ENCODE measurements at places on chromosomes 11 and 22.

GRCh38 chr11:76206327-76207081 lies at the start of gene WNT11:
Gene WNT11 (minus strand): TSS chr11:76206502. CDS start chr11:76206407, 95 bp downstream.
- no peak for DNase-seq

- DNase-seq = no peak
Measured at GRCh38 chr11:19218786-19219460, 17.1 kb upstream of the CSRP3 start.

DNA sequence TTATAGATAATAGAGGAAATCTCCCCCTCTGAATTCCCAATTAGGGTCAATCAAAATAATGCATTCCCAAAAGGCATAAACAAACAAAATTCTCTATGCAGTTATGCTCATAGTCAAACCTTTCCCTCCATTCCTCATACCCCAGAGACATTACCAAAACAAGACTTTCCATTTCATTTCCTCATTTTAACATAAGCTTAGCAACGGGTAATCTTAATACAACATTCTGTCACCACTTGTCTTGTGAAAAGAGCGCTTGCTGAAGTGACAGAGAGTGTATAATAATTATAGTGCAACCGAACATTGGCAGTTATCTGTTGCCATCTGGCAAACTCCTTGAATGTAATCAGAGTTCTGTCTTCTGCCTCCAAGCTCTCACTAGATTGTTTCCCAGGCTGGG lies 1.2 kb upstream of the SLN start:
- no peak for DNase-seq

DNA sequence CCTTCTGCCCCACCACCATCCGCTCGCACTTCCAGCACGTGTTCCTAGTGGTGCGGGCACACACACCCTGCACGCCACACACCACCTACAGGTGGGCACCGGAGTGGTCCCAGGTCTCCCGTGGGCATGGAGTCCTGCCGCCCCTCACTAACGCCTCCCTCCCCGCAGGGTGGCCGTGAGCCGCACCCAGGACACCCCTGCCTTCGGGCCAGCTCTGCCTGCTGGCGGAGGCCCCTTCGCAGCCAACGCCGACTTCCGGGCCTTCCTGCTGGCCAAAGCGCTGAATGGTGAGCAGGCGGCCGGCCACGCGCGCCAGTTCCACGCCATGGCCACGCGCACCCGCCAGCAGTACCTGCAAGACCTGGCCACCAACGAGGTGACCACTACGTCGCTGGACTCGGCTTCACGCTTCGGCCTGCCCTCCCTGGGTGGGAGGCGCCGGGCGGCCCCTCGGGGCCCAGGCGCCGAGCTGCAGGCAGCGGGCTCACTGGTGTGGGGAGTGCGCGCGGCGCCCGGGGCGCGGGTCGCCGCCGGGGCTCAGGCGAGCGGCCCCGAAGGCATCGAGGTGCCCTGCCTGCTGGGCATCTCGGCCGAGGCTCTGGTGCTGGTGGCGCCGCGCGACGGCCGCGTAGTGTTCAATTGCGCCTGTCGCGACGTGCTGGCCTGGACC lies 8.5 kb downstream of the SIPA1 start:
- DNase-seq = no peak

GRCh38 chr22:30444632-30445437 lies 19.3 kb downstream of the MTFP1 start:
- DNase-seq = no peak

DNA sequence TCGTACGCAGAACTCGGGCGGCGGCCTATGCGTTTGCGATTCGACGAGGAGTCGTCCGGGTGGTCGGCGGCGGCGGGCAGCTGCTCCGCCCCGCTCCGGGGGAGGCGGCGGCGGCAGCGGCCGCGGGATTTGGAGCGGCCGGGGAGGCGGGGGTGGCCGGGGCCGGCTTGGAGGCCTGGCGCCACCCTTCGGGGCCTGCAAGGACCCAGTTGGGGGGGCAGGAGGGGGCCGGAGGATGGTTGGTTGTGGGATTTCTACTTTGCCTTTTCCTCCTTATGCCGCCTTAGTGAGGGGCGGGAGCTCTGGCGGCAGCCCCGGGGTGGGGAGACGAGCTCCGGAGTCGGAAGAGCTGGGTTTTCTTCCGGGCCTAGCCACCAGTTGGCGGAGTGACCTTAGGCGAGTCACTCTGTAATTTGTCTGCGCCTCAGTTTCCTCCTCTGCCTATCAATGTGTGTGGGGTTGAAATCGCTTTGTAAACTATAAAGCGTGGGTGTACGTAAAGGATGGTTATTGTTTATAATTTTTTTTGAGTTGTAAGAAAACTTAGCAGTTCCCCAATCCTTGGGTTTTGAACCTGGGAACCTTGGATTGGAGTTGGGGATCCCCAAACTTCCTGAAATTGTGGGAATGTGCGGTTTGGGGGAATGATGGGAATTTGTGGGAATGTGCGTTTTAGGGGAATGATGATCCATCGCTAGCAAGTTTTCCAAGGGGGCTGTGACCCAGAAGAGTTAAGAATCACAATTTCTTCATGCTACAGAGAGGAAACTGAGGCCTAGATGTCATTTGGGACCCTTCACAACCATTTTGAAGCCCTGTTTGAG lies 679 bp downstream of the TUG1 start:
- no peak for DNase-seq

DNA sequence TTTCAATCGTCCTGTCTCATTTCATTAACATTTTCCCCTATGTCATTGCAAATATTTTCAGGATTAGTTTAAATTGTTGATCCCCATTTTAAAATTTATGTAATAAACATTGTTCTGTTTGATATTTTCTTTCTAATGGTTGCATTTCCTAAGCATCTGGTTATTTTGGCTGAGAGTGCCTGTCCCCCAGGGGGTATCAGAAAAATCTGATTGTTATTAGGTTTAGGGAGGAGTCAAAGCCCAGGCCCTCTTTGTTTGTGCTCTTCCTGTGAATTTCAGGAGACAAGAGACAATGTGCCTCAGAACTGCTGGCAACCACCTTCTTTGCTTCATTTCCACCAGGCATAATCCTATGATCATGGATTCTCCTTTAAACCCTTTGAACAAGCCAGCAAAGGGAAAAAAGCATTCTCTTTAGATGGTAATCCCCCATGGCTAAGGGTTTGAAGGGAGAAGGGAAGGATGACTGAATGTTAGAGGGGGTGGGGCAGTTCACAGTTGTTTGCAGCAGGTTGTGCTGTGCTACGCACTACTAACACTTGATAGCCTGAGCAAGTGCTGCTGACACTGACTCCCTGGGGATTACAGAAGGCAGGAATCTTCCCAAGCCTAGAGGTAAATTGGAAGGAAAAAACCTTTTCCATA lies 462.4 kb upstream of the LRRC4C start:
- no peak for DNase-seq

DNA sequence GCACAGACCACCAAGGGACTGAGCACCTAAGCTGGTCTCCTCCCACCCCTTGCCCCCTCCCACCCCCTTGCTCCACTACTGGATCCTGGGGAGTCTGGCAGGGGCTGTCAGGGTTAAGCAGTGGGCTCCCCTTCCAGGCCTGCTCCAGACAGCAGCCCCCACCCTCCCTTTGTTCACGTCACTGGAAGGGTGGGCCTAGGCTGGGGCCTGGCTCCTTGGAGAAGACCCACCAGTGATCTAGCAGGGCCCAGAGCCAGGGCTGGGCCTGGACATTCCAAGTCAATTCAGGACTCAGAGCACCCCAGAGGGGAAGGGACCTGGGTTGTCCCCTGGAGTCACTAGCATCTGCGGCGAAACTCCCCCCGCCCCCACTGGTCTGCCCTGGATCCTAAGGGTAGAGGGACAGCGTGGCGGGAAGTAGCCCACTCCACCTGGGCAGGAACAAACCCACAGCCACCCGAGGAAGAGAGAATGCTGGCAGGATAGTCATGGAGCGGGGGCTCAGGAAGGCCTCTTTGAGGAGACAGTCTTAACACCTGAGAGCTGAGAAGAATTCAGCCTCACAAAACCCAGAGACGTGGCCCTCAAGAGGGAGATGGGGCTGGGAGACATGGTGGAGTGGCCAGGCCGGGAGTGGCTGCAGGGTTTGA lies 45.8 kb downstream of the IGLL1 start:
- DNase-seq = no peak

DNA sequence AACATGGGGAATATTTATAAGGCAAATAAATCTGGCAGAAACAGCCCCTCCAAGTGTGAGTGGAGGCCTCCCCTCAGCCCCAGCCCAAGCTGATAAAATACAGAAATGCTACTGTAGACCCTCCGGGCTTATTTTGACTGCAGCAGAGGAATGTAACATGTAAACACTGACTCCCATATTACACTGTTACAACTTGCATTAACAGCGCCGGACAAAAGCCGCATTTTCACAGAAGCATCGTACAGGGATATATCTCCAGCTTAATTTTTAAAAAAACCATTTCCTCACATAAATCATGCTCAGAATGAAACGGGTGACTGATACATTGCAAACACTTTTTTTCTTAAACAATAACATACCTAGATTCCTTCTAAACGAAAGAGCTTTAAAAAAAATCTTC lies 36.6 kb upstream of the COMT start:
- no peak for DNase-seq

- DNase-seq = no peak
Measured at GRCh38 chr11:63564784-63565350, 1.7 kb upstream of the PLAAT2 start.

GRCh38 chr11:72802822-72803221 lies 9.0 kb upstream of the STARD10 start:
- no peak for DNase-seq

GRCh38 chr22:21780259-21780658 lies 44.7 kb upstream of the YPEL1 start:
- DNase-seq = no peak

DNA sequence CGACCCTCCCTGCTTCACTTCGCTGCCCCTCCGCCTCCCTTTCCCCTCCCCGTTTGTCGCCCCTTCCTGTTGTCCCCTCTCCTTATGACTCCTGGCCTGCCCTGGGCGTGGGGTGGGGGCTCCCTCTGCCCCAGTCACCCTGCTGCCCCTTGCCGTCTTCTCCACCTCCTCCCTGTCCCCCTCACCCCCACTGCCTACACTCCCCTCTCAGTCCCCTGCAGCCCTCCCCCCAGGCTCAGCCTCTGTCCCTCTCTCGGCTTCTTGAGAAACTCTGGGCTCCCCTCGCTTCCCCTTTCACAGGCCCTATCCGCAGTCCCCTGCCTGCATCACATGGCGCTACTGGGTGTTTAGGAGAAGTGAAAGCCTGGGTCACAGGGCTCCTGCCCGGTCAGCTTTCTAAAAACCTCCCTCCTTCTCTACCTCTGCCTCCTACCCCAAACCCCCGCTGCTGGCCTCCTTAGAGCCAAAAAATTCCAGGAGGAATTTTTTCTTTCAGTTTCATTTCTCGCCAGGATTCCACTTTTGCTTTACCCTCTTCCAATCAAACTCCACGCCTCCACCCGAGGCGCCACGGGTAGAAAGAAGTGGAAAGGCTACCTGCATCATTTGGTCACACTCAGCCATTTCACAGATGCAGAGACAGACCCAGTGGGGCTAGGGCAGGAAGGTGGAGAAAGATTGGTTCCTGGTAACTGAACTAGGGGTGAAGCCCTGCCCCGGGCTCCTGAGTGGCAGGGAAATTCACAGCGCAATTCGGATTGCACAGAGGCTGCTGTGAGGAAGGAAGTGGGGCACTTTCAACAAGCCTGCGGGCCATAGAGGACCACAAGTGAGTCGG lies at the start of gene SLC15A3:
Gene SLC15A3 (minus strand): TSS at position 273 of the 838 bp plus-strand sequence. CDS start 625 bp downstream, outside the sequence.
- DNase-seq = no peak

DNA sequence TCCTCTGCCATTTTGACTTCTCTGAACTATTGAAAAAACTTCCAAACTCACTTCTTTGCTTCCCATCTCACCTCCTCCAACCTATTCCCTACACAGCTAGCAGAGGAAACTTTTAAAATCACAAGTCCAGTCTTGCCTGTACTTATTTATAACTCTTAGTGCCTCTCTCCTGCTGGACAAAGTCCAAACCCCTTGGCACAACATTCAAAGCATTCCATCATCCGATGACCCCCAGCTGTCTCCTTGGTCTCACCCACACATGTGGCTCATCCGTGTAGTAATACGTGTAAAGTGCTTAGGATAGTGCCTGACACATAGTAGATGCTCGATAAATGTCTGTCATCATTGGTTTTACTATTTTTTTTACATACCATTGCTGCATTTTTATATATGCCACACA lies 101.4 kb downstream of the PARVA start:
- no peak for DNase-seq

- DNase-seq = no peak
Measured at GRCh38 chr11:116955548-116955947, 118.1 kb upstream of the APOA1 start.

- DNase-seq = no peak
Measured at GRCh38 chr11:77596626-77597025, 6.9 kb downstream of the AQP11 start.

- no peak for DNase-seq
Measured at GRCh38 chr11:102809971-102810370, 12.0 kb upstream of the MMP1 start.

- no peak for DNase-seq
Measured at GRCh38 chr11:102683277-102683676, 22.3 kb downstream of the MMP27 start.

- no peak for DNase-seq
Measured at GRCh38 chr11:35794850-35795249, 132.3 kb downstream of the TRIM44 start.

DNA sequence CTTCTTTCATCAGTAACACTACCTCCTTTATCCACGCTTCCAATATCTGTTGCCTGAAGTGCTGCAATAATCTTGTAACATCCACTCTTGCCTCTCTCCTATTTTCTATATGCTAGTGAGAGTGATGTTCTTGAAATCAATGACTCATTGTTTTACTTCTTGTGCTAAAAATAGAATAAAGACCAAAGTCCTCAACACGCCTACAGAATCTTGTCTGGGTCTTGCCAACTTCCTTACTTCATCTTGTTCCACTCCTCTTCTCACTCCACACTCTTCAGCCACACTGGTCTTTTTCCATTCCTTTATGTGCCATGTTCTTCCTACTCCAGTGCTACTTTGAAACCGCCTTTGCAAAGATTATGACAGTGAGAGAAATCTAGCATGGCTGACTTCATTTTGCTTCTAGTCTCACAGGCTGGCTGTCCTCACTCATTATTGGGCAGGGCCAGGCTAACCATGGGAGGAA lies 136.4 kb downstream of the CCDC81 start:
- DNase-seq = no peak

DNA sequence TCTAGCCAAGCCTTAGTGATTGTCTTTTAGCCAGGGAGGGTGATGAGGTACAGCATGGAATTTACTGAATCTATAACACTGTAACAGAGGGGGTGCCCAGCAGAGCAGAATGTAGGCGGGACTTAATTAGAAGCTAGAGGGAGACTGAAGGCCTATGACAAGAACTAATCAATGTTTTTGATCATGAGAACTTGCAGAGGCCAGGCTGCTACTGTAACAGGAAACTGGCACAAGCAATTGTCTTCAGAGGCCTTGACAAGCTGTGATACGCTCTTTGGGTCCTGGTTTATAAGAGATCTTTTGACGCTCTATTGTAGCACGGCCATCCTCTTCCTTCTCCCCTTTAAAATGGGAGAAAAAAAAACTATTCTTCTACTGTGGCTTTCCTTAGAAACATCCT lies 1297.3 kb downstream of the JRKL start:
- no peak for DNase-seq
